ENCODE measurements at places on chromosomes 3 and 15. TPM values are rescaled to one million over a fixed set of nuclear protein-coding genes. Genes with fewer than 3 reads are reported as not detected.
A peak's percentile ranks its signal among the peaks of the same experiment; 100 is the strongest.

The CSTA gene
- 62.1 TPM for total RNA-seq

The SIDT1 gene
- total RNA-seq, result not detected

The NPAP1 gene
- not detected for total RNA-seq

The SUCLG2 gene
- total RNA-seq, result 33.8 TPM

The TFG gene
- total RNA-seq, result 128 TPM

The PLAAT1 gene
- 11.6 TPM for total RNA-seq

The TYRO3 gene
- 18.8 TPM for total RNA-seq

The GABPB1 gene
- 45.7 TPM for total RNA-seq

DNA sequence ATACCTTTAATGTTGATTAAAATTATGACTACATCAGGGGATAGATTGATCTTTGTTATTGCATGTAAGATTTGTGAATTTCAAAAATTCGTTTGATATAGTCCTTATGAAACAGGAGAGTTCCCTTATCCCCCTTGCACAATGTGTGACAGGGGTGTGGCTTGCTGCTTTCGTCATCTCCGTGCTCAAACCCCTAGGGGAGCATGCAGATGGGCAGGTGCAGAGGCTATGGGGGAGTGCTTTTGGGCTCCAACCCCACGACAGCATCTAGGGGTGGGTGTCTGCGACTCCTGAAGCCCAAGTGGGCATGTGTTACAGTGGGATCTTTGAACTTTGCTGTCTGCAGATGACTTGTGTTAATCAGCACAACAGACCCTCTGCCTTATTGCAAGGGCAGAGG, 360.1 kb upstream of the GOLIM4 start:
- DNase-seq, result no peak

- no peak for DNase-seq
Measured at GRCh38 chr3:66452303-66453011, 48.4 kb downstream of the LRIG1 start.

- DNase-seq, result no peak
Measured at GRCh38 chr3:123154020-123154985, 47.4 kb upstream of the SEC22A start.

DNA sequence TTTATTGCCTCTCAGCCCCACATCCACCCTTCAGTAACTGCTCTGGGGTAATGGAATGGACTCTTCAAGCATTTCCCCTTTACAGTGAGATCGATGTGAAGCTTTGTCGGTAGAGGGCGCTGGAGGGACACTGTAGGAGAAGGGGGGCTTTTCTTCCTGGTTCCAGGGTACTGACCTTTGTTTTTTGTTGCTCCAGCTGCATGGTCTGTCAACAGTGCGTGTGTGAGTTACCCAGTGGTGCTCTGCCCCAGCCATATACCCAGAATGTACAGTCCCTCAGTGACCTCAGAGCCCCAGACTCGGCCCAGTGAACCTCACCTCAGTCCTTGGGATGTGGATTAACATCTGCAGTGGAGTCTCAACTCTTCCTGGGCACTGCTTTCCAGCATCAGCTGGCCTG, 180.3 kb upstream of the TSC22D2 start:
- DNase-seq, result peak; percentile 79

DNA sequence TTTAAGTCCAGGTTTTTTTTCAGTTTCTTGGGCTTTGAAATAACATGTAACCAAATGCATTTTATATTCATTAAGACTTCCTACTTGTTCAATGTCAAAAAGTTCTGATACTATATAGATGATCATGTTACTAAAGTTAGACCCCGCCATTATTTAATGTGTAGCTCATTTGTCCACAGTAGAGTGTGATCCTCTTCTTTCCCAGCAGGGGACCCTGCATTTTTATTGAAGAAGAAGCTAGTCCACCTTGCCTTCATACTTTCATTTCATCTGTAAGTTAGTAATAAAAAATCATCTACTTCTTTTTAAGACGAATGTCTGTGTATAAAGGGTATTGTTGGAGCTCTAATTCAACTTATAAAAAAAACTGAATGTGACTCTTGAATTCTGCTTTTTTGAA, 404.6 kb downstream of the SI start:
- DNase-seq, result no peak

DNA sequence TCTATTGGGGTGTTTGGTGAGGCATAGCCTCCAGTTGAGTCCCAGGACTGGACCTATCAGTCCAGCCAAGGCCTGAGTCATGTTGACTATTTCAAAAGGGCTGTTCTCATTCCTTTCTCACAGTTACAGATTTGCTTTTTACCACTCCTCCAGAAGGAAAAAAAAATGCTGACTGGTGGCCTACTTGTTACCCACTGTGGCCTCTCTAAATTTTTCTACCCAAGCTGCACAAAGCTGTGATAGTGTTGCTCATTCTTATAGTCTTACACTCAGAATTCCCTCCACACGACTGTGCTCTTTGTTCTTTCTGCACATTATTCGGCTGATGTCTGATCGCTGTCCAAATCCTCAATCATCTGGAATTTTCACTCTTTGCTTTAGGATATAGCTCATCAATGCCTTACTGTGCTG, 1142.2 kb downstream of the IGSF11 start:
- no peak for DNase-seq

GRCh38 chr15:39488516-39488915, 92.4 kb upstream of the THBS1 start:
- no peak for DNase-seq

- DNase-seq, result no peak
Measured at GRCh38 chr15:62607643-62608042, 434.9 kb upstream of the TPM1 start.

DNA sequence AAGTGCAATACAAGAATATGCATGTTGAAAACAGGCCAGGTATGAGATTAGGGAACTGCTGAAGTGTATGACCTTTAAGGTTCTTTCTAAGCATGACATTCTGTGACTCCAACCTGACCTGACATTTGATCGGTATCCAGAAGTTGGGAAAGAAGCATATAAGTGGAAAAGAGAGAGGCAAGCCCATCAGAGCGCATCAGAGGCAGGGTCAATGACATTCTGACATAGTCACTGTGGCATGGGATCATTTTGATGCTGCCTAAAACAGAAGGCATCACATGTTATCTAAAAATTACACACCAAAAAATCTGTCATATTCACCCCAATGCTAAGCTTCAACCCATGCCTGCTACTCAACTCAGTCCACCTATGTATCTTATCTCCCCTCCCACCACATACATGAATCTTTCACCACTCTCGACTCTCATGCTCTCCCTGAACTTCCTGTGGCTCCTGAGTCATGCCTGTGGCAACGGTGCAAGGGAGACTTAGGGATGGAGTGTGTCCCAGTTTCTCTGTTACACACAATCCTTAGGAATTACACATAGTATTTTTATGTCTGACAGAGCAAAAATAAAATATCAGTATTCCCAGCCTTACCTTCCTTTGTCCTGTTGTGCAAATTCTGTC, 20.5 kb upstream of the LRRN1 start:
- DNase-seq, result peak; percentile 21

DNA sequence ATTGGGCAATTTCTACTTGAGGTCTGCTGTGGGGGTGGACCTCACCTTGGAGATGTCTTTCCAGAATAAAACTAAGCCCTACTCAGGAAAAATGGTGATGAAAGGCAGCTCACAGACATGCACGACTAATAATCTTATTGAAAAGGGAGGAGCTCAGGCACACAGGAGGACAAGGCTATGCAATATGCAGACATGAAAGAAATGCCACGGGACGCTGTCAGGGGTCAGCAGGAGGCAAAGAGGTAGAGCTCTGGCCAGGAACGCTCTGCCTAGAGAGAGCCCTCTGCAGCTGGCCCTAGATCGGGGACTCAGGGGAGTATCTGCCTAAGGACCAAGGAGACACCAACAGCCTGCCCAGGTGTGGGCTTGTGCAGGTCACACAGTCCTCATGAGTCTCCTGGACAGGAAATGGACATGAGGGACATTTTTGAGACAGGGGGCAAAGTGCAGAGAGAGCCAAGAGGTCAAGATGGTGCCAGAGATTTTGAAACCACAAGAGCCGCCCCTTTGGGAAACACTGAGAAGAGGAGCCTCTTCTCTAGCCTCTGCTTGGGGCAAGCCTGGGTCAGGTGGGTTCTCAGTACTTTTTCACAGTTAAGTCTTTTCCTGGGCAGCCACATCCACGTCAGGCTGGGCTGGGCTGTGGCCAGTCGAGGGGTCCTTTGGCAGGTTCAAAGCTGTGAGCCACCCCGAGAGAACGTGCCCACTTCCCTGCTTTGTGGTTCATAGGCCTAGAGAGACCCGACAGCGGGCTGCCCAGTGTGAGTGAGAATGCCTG, 23.2 kb downstream of the EAF1 start:
- DNase-seq, result no peak

- no peak for DNase-seq
Measured at GRCh38 chr3:99418209-99418635, 220.2 kb upstream of the COL8A1 start.

DNA sequence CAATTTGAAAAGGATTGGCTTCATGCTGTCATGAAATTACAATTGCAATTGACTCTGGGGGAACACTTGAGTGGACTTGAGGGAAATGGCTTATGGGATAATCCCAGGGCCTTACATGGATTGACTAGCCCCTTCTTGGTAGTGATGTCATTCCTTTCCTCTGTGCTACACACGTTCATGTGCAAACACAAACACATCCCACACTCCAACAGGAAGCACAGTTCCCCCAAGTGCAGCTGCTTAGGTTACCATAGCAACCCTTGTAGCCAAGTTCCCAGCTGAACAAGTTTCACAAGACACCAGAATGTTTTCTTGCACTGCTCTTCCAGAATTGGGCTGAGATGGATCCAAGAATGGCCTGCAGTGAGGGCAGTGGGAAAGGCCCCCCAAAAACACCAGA, 217.0 kb downstream of the ZNF621 start:
- DNase-seq, result no peak

- DNase-seq, result peak; percentile 38
Measured at GRCh38 chr3:25427942-25428788, at the start of gene RARB. Gene RARB (plus strand): TSS chr3:25428263. CDS start chr3:25428732, 469 bp downstream.

GRCh38 chr3:117149584-117149983, 440.0 kb downstream of the TUSC7 start:
- no peak for DNase-seq

DNA sequence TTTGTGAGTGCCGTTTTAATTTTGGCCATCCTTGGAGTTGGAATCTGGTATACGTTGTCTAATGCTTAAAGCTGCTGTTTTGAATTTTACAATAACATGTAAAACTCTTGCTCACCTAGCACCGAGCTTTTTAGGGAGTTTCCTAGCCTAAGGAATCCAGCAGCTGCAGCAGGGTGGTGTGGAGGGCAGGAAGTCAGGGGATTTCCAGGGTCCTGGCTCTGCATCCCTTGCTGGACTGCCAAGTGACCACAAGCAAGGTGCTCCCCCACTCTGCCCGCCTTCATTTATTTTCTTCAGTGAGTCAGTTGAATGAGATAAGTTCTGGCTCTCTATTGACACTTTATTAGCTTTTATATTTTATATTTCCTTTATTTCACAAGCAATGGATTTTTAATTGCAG, 113.7 kb downstream of the ATG7 start:
- no peak for DNase-seq

GRCh38 chr15:39283531-39283930, 297.3 kb upstream of the THBS1 start:
- no peak for DNase-seq

- no peak for DNase-seq
Measured at GRCh38 chr15:73750951-73751350, 2.2 kb downstream of the INSYN1 start.

DNA sequence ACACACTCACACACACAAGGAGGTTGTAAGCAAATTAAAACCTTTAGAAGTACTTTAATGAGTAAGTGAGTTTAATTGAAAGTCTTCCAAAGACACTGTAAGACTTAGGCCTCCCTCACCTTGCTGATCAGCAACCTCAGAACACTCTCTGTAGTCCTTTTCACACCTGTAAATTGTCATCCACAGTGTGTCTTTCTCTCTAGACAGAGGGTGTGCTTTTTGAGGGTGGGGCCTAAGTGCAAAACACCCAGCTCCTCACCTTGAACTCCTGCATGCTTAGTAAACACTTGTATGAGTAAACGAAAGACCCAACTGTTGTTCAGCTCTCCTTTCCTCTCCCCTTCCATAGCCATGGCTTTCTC, 183.2 kb upstream of the IL12A start:
- no peak for DNase-seq

DNA sequence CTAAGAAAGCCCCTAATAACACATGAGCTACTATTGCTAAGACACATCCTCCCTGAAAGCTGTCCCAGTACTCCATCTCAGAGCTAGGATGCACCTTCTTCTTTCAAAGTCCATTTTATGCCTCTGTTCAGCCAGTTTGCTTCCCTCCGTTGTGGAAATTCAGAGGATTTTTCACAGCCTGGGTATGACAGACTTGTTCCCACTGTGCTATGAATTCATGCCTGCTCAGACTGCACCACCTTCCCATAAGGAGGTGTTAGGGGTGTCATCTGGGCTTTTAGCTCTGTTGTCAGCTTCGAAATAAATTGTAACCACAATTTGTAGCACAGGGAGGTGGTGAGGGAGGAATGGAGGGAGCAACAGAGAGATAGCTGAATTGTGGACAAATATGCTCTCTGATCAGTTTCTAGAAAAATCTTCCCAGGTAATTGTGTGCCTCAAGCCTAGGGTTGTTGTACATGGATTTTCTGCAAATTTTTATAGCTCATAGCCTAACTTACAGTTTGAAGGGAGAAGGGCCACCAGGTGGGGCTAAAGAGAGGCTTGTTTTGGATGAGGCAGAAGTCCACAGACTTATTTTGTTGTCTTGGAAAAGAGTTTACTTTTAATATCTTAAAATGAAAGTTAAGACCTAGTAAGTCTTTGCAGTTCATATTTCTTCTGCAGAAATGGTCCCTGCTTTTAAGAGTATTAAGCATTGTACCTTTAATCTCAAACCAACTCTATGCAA, 462.0 kb downstream of the PDCD6IP start:
- no peak for DNase-seq

DNA sequence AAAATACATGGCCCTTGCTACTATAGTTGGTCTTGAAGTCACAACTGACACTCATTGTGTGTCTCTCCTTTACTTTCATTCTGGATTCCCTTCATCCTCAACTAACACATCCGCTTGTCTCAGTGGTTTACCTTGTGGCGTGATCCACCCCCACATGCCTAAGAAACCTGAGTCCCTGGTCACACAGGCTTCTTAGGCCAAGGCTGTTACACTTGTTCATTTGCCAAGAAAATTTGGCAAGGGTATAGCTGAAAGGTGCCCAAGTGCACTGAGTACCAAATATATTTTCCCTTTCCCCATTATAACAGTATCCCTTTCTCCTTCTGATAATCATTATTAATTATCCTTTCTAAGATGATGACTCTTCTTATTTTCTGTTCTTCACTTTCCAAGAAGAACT, 207.6 kb upstream of the STAC start:
- DNase-seq, result no peak

DNA sequence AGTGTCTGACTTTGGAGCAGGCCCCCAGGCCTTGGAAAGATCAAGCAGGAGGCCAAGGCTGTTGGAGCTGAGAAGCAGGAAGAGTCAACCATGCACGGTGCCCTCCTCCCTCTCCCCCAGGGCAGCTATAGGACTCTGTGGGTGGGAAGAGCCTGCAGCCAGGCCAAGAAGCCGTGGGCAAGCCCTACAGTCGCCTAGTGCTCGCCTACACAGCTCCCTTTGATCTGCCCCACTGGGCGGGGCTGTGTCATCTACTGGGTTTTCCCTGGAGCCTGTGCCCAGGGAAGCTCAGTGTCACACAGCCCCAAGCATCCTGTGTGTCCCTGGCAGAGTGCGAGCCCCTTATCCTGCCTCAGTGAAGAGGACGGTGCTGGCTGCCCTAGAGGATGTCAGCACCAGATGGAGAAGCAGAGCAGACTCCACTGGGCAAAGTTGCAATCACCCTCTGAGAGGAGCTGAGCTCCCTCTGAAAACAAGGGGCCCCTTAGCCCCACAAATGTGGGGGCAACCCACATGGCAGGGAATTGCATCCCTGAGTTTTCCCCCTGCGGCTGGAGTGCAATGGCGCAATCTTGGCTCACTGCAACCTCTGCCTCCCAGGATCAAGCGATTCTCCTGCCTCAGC, 72.2 kb downstream of the KLF13 start:
- DNase-seq, result peak; percentile 25

All from H4 (cell line).